ENCODE measurements at places on chromosomes 12 and 14.

- no peak for DNase-seq
Observed at GRCh38 chr14:86997271-86997670, 995.7 kb downstream of the GALC start.

DNA sequence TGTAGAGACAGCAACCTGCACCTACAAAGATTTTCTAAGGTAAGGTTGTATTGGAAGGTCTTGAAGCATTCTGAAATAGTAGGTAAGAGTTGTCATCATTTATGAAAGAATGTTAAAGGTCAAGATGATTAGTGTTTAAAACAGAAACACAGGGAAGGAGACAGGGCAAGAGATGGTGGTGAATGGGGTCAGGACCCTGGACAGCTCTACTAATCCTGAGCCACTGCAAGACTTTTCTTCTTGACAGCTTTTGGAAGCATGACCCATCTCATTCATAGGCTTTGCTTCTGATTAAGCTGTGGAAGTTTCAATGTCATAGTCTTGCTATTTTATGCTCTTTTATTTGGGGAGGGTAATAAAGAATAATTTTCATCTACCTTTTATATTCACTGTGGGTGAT is 75.5 kb upstream of the CAND1 start:
- no peak for DNase-seq

- no peak for DNase-seq
Observed at GRCh38 chr14:21059842-21060613, 2.4 kb downstream of the RNASE8 start.

DNA sequence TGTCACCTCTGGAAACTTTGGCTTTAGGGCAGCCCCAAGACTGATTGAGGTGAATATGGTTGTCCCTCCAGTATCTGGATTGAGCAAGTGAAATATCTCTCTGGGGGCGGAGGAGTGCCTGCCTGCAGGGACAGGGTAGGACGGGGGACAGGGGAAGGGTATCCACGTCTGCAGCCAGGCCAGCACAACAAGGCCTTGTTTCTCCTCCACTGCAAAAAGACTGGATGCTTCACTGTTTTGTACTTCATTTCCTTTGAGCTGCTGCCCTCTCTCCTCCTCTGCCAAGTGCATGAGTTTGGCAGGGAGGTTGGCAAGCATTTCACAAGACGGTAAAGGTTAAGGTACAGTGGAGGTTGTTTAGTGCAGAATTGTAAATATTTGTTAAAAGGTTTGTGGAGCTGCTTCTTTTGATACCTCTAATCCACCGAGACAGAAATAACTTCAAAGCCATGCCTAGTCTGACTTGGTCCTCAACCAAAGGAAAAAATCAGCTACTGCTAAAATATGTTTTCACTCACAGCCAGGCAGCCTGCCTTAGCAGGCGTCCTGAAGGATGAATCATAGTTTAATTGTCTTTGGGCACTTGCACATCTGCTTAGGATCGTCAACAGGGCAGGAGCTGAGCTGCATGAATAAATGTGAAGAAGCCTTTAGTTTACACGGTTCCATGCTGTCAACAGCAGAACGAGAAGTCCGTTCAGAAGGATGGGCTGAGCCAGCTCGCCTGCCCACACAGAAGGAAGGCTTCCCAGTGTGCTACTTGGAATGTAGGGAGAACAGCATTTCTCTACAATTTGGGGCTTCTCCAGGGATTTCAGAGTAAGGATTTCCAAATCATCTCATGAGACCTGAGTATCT is 269.7 kb downstream of the TTC6 start:
- no peak for DNase-seq

- DNase-seq = no peak
Observed at GRCh38 chr14:74508844-74509428, 15.4 kb downstream of the ISCA2 start.

DNA sequence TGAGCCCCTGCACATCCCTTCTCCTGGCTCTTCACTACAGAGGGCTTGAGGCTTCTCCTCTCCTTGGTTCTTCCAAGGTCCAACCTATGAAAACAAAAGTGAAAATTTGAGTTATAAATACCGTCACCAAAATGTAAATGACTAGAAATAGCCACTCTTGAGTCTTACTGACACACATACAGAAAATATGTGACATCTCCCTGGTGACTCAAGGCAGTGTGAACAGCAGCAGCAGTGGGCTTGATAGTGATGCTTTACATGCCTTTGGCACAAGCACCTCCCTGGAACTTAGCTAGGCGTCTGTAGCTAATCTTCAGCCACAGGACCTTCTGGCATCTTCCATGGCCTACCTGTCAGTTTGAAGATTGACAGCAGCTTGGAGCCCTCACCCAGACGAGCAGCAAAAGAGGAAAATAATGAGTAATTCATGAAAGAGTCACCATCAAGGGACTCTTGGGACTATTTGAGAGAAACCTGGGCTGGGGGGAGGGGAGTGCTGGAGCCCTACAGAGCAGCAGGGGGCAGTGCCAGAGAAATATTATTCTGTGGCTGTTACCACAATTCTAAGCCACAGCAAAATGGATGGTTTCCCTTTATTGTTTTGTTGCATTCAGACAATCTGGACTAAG is 158.0 kb downstream of the KCNK10 start:
- DNase-seq = no peak

DNA sequence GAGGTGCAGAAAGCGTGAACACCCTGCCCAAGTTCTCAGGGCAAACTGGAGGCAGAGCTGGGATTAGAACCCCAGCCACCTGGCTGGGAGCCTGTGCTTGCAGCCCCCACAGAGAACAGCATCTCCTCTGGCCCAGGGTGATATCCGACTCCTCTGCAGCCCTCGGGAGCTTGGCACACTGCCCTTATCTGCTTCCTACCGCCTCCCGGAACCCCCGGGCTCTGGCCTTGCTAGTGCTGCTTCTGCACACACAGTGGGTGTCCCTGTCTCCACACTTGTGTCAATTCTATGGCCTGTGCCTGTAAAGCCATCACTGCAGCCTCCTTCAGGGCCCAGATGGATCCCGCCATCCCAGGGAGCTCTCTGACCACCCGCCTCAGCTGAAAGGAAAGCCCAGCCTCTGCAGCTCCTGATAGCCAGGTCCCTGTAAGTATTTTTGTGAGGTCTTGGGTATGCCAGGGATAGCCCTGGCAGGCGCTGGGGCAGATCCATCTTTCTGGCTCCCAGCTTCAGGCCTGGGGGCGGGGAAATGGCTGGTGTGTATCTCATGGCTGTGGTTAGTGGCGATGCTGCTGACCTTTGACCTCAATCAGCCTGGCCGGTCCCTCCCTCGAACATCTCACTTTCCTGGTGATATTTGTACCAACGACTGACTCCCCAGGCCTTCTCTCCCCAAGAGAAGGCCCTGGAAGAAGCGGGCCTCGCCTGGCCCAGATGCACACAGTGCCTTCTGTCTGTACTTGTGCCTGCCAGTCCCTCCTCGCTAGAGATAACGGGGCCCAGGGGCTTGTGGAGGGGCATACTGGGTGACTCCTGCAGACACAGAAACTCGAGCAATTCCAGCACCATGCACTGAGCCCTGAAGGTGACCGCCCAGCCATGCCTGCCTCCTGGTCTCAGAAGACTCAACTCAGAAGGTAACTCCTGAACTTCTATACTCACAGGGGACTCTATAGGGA is 183.8 kb downstream of the CALM1 start:
- DNase-seq = no peak

- DNase-seq = no peak
Observed at GRCh38 chr12:71063087-71063486, 94.7 kb downstream of the TSPAN8 start.

- DNase-seq = no peak
Observed at GRCh38 chr12:16685107-16685506, 79.1 kb upstream of the LMO3 start.

- DNase-seq = no peak
Observed at GRCh38 chr14:24439830-24440605, 2.6 kb downstream of the SDR39U1 start.

DNA sequence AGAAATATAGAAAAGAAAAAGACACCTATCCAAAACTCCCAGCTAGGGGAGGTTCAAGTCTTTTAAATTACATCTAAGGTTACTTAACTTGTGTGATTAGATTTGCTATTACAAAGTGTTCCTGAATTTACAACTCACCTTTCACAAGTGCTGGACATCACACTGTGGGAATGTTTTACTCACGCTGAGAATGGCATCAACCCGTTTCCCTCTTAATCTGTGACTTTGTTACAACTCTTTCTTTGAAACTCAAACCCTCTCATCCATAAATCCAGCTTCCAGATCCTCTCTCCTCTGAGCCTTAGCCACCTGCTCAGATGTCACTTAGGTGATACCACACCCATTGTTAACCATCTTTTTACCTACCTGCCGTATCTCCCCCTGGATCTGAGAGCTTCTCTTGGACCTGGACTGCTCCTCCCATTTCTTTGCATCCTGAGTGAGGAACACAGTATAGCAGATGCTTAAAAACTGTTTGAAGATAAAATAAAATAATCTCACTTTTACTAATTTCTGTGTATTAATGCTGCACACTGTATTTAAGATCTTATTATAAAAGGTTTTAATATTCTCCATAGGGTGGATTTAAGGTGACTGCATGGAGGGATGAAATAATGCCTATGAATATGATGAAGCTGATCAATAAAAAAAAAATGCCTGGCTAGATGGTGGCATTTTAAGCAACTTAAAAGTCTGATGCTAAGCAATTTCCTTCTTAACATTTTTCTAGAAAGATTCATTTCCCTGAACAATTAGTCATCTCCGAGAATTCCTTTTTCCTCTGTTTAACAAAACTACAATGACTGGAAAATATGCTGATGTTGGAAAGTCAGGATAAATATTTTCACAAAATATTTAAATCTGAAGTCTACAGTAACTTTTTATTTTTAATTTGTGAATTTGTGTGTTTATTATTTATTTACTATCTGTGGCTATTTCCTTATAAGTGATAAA is 39.1 kb upstream of the NAP1L1 start:
- no peak for DNase-seq

DNA sequence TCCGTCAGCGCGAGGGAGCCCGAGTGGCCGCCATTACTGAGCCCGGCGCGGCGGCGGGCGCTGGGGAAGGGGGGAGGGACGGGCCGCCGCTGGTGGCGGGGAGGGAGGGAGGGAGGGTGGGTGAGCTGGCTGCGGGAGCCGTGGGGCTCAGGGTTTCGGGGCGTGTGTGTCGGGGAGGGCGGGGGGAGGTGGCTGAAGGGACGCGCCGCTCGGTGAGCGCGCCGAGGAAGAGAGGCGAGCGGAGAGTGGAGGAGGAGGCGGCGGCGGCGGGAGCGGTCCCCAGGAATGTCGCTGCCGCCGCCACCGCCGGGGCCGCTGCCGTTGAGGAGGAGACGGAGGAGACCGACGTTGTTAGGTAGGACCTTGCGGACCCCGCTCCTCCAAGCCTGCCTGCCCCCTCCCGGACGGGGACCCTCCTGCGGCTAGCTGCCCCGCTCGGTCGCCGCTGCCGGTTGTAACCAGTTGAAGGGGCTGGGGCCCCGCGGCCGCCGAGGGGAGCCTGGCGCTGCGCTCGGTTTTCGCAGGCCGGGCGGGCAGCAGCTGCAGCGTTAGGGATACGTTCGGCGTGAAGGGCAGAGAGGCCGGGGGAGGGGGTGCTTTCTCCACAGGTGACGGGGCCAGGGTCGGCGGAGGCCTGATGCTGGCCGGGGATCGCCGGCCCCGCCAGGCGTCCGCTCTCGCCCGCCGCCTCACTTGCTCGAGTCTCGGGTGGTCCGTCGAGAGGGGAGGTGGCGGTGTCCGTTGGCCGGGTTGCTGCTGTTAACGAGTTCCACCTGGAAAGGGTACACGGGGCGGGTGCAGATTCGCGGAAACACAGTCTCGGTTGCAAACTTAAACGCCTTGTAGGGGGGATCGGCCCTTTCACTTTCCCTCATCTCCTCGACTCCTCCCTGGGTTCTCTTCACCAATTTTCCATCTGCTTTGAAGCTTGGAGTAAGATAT is at the start of gene ARHGAP5:
Gene ARHGAP5, plus strand, starts transcription at position 224 of the 942 bp plus-strand sequence. CDS start 13,366 bp downstream, outside the sequence.
- DNase-seq = no peak

GRCh38 chr14:56351861-56352260 is 227.7 kb upstream of the TMEM260 start:
- DNase-seq = no peak

- DNase-seq = no peak
Observed at GRCh38 chr14:60101786-60102185, 10.1 kb downstream of the PCNX4 start.

DNA sequence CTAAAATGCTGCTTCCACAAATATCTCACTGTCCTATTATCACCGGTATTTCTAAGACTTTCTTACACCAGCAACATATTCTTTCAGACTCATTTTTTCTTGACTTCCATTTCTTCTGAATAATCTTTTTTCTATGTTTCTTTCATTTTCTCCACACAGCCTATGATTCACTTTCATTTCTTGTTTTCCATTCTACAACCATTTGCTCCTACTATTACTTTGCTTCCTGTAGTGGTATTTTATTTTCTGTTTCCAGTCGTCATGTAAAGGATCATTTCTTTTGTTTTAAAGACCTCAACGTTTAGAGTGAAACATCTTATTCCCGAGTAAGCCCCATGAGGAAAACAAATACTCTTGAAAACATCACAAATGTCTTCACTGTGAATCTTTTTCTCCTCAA is 182.2 kb upstream of the MDGA2 start:
- DNase-seq = no peak

DNA sequence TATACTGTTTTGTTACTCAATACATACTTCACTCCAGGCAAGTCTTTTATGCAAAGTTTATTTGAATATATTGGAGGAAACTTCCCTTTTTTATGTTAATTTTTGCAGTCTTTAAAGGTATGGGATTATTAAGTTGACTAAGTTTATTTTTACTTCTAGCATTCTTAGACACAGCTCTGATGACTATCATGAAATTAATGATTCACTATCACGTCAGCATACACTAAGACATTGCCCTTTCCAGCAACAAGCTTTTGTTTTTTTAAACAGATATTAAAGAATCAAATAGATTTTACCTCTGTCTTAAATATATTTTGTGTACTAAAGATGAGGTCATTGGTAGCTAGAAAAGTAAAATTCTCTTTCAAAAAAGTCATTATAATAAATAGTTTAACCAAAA is 52.1 kb downstream of the DERA start:
- DNase-seq = no peak

DNA sequence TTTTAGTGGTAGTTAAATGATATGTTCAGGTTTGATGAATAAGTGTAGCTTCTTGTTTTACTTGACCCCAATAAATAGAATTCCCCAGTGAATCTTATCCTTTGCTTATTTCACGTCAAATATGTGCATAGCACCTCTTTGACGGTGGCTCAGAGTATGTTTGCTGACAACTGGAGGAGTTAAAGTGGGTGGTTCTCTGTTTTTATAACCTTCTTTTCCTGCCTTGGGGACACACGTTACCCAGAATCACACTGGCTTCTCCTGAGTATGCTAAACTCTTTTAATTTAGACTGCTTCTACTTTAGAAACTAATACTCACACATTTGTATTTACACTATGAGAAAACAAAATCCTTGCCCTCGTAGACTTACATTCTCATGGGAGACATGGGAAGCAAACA is 62.3 kb downstream of the TMTC2 start:
- DNase-seq = no peak

DNA sequence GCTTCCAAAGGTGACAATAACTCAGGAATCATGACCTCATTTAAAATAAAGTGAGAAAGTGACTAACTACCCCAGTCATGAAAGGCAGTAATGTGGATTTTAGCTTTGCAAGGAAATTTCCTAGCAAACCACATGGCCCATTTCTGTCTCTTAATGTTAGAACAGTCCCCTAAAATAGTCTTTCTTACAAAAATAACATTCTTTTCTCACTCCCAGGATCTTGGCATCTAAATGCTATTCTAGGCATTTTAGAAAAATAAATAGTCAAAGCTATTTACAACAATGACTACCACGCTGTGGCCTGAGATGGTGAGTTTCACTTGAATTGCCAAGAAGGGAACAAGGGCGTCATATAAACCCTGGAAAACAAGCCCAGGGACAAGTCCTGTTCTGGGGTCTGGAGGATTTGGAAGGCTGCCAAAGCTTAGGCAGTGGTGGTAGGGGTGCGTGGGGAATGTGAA is 101.2 kb upstream of the CCDC175 start:
- no peak for DNase-seq

- DNase-seq = no peak
Observed at GRCh38 chr14:37864128-37864527, 268.7 kb downstream of the TTC6 start.

All from stimulated activated CD4-positive, alpha-beta T cell treated with anti-CD3 and anti-CD28 coated beads, TNF-alpha, amount 100 ng/mL, for 48 hours (primary cell).